ENCODE measurements at places on chromosomes 7 and 10. TPM values are rescaled to one million over a fixed set of nuclear protein-coding genes. Genes with fewer than 3 reads are reported as not detected.

The ELN gene
- not detected for total RNA-seq

The SFXN4 gene
- total RNA-seq = 30.8 TPM

The HOXA6 gene
- total RNA-seq = 0.96 TPM

The C10orf143 gene
- not detected for total RNA-seq

The MIOS gene
- 24.3 TPM for total RNA-seq

The UBTD1 gene
- total RNA-seq = 23.3 TPM

The EPHB6 gene
- total RNA-seq = 6.5 TPM

The SPDYE11 gene
- total RNA-seq = not detected

The CALHM2 gene
- 2.9 TPM for total RNA-seq

The HMX2 gene
- total RNA-seq = not detected

The PIP gene
- not detected for total RNA-seq

The SCRN1 gene
- 13.2 TPM for total RNA-seq

The SLC26A3 gene
- not detected for total RNA-seq

The NKX2-3 gene
- total RNA-seq = 2.5 TPM

The HOGA1 gene
- 70.8 TPM for total RNA-seq
